ENCODE measurements at places on chromosomes 1 and 21.

GRCh38 chr21:34176448-34176847, 103.1 kb downstream of the MRPS6 start:
- no peak for DNase-seq

GRCh38 chr1:78005755-78006154, 1.0 kb downstream of the DNAJB4 start:
- DNase-seq: no peak

- DNase-seq: no peak
Observed at GRCh38 chr1:50426108-50426700, 3.0 kb upstream of the DMRTA2 start.

- DNase-seq: no peak
Observed at GRCh38 chr21:35909456-35910223, 150.7 kb downstream of the SETD4 start.

- no peak for DNase-seq
Observed at GRCh38 chr1:84146411-84147032, 2.5 kb downstream of the PRKACB start.

DNA sequence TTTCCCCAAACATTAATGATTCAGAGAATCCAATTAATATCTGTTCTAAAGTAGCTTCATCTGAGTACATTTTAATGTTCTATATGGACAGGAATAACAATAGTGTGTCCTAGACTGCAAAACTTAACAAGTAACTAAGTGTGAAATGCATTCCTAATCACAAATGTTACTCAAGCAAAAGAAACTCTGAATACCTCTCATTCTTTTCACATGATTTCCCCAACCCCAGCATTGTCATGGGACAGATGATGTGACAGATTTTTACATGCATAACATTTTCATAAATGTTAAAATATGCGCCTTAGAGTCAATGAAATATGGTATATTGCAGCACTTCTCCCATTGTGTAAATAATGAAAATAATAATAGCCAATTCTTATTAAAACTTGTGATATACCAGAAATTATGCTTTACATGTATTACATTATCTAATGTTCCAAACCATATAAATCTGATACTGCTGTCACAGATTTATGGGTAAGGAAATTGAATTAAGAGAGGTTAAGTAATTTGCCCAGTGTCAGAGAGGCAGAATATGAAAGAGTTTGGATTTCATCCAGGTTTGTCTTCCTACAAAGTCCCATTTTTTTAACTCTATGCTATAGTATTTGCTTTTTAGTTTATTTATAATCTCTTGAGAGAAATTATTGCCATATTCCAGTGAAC, 269.4 kb downstream of the LRRC7 start:
- DNase-seq: no peak

- DNase-seq: no peak
Observed at GRCh38 chr1:41698916-41699860, 214.7 kb upstream of the EDN2 start.

DNA sequence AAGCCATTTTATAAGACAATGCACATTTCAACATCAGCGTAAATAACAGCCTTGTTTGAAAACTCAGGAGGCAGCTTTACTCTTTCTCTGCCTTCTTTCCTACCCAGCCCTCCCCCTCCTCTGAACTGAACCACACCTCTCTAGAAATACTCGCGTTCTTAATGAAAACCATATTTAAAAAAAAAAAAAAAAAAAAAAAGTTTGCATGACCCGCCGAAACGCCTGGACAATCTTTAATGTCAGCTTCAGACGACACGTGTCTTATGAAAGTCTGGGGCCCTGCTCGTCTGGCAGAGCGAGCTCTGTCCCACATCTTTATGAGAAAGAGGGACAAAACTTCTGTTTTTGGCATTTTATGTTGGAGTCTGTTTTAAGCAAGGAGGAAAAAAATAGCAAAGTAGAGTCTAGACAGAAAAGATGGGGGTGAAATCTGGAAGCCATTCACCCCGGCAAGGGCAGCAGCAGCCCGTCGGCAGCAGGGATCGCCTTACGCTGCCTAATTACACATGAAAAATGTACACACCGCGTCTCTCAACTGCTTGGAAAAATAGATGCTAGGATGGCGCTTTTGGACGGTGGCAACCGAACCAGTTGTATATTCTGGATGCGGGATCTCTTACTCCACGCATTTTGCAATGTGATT, 130.4 kb upstream of the ETS2 start:
- DNase-seq: no peak

- no peak for DNase-seq
Observed at GRCh38 chr1:160192234-160192633, 1.9 kb downstream of the CASQ1 start.

DNA sequence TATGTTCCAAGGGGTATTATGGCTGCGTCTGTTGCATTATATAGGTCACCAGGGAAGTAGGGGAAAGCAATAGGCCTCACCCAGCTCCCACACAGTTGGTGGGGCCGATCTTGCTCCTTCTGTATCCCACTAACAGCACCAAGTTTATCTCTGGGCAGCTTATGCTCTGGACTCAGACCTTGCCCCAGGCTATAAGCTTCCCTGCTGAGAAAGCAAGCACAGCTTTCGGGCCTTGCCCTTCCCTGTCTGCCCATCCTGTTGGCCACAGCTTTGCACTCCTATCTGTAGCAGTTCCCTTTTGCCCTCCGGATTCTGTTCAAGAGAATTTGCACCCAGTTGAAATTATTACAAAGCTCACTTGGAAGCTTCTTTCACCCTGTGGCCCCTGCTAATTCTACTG, 12.9 kb downstream of the KCNE1 start:
- DNase-seq: no peak

- no peak for DNase-seq
Observed at GRCh38 chr1:229114315-229114714, 156.6 kb upstream of the RAB4A start.

GRCh38 chr1:222306512-222306911, 241.4 kb downstream of the HHIPL2 start:
- no peak for DNase-seq

DNA sequence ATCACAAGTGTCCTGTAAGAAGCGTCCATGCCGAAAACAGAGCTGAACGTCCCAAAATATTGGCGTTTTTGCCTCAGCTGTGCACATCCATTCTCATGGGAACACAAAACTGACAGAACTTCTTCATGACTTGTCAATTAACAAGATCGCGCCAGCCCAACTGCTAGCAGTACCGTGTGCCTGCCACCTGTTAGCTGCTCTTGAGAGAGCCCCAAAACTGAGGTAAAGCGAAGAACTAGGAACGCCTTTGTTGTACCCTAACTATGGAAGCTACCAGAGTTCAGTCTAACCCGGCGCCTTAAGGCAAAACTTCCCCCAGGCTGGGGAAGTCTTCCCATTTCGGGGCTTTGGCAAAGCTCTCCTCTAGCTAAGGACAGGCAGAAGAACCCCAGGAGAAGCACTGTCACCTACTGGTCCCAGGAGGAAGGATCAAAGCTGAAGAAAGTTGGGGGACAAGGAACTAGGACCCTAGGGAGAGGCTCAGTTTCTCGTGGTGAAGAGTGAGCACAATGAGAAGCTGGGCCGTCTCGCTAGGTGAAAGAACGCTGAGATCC, 719 bp downstream of the EYA3 start:
- peak; percentile 35 for DNase-seq

GRCh38 chr1:29785137-29785527, 548.8 kb downstream of the PTPRU start:
- no peak for DNase-seq

DNA sequence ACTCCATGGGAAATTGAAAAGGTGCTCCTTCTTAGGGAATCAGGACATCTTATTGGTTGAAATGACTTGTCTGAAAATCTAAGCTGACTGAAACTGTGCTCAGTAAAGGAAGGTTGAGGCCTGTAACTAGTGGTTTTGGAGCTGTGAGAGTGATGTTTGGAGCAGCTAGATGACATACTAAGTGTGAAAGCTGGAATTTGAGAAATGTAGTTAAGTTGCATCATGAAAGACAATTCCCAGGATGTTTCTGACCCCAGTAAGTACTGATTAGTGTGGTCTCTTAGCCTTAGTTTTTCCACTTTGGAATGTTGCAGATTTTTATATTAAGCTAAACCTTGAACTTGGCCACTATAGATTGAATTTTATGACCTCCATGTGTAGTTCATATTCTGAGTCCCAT, 154.9 kb downstream of the PAPPA2 start:
- DNase-seq: no peak

DNA sequence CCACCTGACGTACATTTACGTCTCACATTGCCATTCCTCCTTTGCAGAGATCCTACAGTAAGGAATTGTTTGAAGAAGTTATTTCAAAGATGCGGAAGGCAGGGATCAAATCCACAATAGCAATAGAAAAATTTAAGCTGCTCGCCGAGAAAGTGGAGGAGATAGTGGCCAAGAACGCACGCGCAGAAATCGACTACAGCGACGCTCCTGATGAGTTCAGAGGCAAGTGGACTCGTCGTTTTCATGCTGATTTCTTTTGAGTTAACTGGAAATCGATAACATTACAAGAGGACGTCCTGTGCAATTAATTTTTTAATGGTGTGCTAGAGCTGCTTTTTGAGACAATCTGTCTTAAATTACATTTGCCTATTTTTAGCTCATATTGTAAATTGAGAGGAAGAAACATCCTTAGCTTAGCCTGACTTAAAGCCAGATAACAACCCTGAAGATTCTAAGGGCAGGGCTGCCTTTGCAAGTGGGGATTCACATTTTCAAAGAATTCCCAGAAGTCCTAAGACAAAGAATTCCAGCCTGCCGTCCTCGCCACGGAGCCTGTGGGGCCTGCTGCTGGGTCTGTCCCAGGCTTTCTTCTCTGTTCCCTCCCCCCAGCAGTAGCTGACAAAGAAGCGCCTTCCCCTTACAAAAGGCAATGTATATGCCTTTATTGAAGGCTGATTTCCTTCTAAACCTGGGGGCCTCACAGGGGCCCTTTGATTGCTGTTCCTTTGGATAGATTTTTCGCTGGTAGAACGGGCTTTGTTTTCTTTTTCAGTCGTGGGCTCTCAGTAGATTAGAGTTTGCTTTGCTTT, 31.6 kb upstream of the KIF1B start:
- no peak for DNase-seq

GRCh38 chr21:44892536-44893277, 19.2 kb upstream of the PTTG1IP start:
- no peak for DNase-seq

GRCh38 chr1:68049941-68050878, at the start of gene DIRAS3:
Gene DIRAS3, minus strand, starts transcription at chr1:68050627. Its CDS starts 3,330 bp downstream, at chr1:68047297.
- DNase-seq: no peak

GRCh38 chr1:60709426-60709825, 372.9 kb upstream of the NFIA start:
- DNase-seq: no peak

DNA sequence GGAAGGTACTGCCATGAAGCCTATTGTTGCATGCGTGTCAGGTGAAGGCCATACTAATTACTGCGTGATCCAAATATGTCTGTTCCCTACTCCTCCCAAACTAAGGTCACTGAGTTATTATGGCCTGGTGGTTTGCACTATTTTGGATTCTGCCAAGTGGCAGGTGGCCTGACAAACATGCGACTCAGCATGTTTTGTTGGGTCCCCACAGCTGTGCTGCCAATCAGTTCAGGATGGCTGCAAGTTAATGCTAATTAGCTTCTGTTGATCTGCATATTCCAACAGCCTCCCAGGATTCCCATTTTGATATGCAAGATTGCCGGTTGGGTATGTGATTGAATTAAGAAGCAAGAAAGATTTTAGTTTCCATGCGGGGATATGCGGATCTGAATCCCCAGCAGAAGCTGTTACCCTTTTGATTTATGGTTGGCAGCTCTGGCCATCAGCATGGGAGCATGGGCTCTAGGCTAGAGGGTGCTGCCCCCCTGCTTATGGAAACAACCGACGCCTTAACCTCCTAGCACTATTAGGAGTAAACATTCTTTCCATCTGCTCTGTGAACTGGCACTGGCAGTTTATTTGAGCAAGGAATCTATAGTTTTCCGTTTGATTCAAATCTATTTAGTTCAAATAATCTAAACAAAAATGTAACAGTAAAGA, 429.8 kb upstream of the C1orf87 start:
- no peak for DNase-seq

- peak; percentile 46 for DNase-seq
Observed at GRCh38 chr1:81549588-81550127, 251.1 kb upstream of the ADGRL2 start.

GRCh38 chr1:223770621-223771315, 58.4 kb downstream of the CAPN2 start:
- DNase-seq: no peak

GRCh38 chr1:151132335-151133017, 14.0 kb downstream of the SEMA6C start:
- no peak for DNase-seq

DNA sequence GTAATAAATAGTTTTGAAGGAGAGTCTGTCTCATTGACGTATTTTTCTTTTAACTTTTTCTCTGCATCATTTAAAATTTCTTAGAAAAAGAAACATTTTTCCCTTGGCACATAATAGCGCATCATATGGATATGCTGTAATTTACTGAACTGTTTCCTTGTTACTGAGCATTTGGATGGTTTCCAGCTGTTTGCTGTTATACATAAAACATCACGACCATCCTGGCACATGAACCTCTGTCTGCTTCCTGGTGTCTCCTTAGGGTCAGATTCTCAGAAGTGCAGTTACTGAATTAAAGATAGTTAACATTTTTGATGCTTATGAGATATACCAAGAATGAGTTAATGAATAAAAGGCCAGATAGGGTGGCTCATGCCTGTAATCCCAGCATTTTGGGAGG, 67.2 kb downstream of the BACE2 start:
- DNase-seq: no peak

- no peak for DNase-seq
Observed at GRCh38 chr1:223175032-223175431, 32.0 kb upstream of the TLR5 start.

- peak; percentile 41 for DNase-seq
Observed at GRCh38 chr1:23177438-23178380, 9.1 kb upstream of the LUZP1 start.

DNA sequence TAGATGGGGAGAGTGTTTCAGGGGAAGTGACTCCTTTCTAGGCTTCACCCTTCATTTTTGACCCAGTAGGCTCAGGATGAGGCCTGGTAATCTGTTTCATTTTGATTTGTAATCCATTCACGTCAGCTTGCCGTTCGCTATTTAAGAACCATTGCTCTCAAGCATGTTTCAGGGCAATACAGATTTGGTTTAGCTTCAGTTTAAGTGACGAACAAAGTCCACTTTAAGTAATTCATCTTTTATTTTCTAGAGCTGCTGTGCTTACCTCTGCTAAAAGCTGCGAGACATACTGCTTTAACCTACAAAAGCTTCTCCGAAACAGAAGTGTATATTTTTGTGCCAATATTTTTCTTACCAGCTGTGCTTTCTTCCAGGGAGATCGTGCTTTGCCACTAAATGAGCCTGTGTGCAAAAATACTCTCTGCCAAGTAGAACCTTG, 8.9 kb upstream of the FMO3 start:
- no peak for DNase-seq

- DNase-seq: no peak
Observed at GRCh38 chr1:22527555-22528296, 35.6 kb upstream of the EPHA8 start.

DNA sequence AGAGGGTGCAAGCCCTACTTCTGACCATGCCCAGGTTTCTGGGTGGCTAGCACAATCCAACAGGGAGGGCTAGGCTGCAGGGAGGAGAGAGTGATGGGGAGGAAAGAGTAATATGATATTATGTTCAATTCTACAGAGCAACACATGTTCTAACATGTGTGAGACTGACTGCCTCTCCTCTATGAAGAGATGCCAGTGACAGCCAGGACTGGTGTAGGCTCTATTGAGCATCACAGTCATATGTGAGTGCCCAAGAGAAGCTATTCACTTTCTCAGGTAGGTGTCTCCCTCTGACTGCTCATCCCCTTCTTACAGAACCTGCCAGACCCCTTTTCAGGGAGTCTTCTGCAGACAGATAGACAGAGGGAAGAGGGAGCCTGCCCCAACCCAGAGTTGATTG, 446.1 kb downstream of the SIPA1L2 start:
- DNase-seq: no peak

GRCh38 chr1:43719063-43719462, 11.7 kb downstream of the ST3GAL3 start:
- DNase-seq: no peak

All from NCI-H2107 (cell line).